ENCODE measurements at places on chromosomes 6 and 20.

DNA sequence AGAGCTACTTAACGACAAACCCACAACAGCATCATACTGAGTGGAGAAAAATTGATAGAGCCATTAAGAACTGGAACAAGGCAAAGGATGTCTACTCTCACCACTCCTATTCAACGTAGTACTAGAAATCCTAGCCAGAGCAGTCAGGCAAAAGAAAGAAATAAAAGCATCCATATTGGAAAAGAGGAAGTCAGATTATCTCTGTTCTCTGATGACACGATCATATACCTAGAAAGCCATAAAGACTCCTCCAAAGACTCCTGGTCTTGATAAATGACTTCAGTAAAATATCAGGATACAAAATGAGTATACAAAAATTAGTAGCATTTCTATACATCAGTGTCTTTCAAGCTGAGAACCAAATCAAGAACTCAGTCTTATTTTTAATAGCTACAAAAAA lies 17.0 kb upstream of the FHL5 start:
- no peak for DNase-seq

- DNase-seq, result no peak
Observed at GRCh38 chr6:23091795-23092194, 522.4 kb downstream of the HDGFL1 start.

DNA sequence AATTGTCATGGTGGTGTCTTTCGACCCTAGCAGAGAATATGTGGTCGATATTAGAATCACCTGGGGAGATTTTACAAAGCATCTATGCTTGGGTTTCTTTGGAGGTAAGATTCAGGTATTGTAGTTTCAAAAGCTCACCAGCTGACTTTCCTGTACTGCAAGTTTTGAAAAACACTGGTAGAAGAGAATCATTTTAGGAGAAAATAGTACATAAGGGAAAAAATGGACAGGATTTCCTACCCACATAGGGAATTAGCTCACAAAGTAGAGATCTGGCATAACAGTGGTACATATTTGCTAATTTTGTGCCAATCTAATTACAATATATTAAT lies 27.4 kb upstream of the ABT1 start:
- no peak for DNase-seq

- DNase-seq, result no peak
Observed at GRCh38 chr20:16197696-16198095, 375.6 kb downstream of the KIF16B start.

DNA sequence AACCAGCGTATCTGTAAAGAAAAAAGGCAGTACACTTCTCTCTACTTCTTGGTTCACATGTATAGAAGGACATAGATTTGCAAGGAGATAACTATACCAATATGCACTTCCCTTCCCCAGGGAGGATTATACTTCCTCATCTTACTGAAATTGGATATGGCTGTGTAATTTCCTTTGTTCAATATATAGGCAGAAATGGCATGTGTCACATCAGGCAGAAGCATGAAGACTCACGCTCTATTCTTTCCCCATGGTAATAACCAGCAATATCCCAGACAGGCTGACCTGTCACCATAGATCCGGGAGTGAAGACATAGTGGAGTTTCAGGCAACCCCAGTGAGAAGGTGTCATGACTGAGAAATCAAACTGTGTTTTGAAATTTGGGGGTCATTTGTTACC lies 518.3 kb downstream of the KIF16B start:
- DNase-seq, result no peak

- DNase-seq, result no peak
Observed at GRCh38 chr6:18495236-18495635, 108.1 kb downstream of the RNF144B start.

- DNase-seq, result no peak
Observed at GRCh38 chr6:96227135-96227534, 211.4 kb downstream of the FUT9 start.

DNA sequence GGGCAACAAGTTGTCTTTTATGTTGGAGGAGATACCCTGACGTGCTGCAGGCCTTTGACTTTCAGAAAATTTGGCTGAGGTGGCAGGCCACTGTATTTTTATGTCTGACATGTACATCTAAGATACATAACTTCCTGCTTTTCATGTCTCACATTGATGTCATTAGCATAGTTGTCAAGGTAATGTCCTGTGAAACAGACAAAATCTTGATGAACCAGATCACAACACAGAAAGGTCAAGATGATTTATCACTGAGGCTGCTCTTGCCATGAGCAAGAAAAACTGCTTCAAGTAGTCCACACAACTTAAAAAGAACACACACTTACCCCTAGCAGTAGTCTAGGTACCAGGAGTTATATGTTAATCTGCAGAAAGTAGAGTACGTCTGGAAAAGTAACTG lies 50.2 kb upstream of the GNRH2 start:
- no peak for DNase-seq

DNA sequence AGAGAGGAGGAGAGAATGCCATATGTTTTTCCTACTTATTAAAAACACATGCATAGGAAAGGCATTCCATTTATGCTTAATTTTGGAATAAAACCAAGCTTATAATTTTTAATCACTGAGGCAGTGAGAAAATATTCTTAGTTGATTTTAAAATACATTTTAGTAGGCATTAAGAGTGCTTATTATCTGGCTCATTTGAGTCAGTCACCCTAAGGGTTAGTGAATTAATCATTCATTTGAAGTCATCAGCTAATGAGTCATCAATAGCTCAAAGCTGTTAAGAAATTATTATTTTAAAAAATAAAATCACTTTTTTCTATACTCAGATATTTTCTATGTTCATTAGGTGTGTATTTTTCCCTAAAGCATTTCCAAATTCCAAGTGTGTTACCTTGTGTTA lies 81.6 kb downstream of the TMEM200A start:
- DNase-seq, result no peak

GRCh38 chr6:133099573-133099972 lies 141.6 kb upstream of the EYA4 start:
- no peak for DNase-seq

DNA sequence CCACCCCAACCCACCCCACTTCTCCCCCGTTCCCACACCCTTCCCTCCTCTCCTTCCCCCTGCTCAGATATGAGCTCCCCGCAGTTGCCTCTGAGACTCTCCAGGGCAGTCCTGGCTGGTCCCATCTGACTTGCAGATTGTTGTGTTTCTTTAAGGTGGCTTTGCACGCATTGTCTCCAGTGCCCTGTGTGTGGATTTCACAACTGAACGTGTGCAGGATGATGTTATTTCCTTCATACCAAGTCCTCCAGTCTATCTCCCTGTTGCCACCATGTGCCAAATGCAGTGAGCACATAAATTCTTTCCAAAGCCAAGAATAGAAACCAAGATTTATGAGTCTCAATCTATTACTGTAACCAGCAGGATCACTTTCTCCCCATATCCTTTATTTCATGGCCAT lies 79.1 kb downstream of the TMEM242 start:
- DNase-seq, result no peak

DNA sequence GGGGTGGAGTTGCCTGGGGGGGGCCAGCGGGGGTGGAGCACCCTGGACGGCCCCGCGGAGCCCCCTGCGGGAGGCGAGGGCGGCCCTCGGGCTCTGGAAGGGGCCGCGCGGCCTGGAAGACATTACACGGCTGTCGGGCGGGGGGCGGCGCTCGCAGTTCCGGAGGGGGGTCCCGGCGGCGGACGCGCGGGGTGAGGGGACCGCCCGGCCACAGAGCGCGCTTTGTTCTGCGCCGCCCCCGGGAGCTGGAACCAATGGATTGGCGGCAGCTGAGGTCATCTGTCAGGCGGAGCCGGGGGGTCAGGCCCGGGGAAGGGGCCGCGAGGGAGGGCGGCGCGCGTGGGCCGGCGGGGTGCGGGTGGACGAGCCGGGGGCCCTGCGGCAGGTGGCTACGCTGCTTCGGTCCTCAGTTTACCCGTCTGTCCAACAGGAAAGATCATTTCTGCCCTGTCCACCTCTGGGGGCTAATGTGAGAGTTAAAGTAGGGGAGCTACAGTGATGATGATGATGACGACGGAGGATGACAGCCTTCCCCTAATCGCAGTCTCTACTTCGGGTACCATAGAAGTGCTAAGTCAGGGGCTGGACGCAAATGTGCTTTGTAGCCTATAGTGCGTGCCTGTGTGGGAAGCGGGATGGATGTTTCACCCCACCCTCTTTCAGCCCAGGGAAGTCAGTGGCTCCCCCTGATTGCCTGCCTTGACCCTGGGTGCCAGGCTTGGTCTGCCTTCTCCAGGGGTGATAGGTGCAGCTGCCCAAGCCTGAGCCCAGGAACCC lies 10.4 kb downstream of the SRXN1 start:
- peak; percentile 40 for DNase-seq

DNA sequence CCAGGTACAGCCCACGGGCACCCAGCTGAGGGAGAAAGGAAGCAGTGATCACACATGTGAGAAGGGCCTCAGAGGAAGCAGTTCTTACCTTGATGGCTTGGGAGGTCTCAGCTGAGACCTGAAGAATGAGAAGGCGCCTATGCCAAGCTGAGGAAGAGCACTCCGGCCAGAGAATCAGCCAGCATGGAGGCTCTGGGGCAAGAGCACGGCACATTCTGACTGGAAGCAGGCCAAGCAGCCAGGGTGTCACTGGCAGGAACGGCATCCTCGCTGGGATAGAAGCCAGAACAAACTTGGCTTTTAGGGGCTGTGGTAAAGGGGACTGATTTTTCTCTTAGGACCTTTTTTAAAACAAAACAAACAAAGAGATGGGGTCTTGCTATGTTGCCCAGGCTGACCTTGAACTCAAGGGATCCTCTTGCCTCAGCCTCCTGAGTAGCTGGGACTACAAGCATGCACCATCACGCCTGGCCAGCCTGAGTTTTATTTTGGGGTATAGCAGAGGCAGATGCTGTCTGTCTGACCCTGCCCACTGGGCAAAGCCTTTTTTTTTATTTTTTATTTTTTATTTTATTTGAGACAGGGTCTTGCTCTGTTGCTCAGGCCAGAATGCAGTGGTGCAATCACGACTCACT lies 17.6 kb downstream of the GHRH start:
- DNase-seq, result no peak

DNA sequence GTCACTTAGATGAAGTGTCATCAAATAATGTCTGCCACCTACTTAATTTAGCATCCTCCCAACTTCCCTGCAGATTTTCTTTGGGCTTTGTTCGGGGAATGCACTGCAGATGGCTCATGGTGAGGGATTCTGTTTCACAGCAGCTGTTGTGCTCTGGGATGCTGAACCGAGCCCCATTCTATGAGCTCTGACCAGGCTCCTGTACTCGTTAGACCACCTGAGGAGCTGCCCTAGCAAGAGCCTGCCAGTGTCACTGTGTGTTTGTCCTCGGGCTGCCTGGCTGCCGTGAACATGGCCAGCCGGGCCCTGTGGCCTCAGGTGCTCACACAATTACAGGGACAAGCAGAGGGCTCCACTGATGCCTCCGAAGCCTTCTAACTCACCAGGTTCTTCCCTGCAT lies 238.8 kb upstream of the ECI2 start:
- DNase-seq, result no peak

DNA sequence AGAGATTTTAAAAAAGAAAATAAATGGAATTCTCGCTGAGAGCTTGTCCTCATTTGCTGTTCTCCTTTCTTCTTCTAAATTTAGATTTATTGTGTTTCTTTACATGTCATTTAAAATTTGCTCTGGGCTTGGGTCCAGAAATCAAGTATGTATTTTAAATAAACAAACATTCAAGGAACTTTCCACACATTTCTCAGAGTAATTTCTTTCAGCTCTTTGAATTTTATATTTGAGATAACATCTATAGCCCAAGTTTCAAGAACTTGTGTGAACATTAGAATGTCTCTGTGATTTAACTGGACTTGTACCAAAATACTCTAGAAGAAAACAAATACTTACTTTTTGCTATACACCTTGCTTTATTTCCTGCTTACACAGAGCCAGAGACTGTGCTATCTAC lies 192.3 kb downstream of the TMEM200A start:
- no peak for DNase-seq

DNA sequence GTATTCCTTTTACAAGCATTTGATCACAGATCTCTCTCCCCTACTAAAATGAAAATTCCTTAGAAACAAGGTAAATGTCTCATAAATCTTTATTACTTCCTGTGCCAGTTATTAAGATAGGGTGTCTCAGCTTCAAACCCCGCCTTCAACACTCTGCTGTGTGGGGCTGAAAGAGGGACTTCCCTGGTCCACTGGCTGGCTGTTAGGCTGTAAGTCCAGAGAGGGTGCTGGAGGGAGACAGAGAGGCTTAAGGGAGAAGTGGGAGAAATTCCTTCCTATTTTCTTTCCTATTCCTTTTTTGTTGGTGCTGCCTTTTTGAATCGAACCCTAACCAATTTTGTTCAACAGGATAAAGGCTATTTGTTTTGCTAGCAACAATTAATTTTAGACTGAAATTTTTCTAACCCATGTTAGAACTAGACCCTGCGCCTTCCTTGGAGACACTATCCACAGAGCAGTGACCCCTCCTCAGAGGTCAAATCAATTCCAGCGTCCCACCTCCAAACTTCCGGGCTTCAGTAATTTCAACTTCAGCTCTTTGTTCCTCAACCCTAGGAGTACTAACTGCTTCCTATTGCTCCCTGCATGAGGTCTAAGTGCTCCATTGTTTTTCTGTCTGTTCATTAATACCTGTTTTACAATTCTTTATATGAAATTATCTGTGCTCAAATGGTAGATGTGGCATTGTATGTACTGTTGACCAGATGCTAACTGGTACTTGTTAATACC lies 207.5 kb upstream of the OPRM1 start:
- no peak for DNase-seq

GRCh38 chr6:31660381-31661261 lies at the start of gene C6orf47:
C6orf47 (minus strand) TSS chr6:31660778; CDS start chr6:31659947, 831 bp downstream.
- peak; percentile 88 for DNase-seq

- DNase-seq, result no peak
Observed at GRCh38 chr6:67666177-67666964, 968.7 kb upstream of the ADGRB3 start.

DNA sequence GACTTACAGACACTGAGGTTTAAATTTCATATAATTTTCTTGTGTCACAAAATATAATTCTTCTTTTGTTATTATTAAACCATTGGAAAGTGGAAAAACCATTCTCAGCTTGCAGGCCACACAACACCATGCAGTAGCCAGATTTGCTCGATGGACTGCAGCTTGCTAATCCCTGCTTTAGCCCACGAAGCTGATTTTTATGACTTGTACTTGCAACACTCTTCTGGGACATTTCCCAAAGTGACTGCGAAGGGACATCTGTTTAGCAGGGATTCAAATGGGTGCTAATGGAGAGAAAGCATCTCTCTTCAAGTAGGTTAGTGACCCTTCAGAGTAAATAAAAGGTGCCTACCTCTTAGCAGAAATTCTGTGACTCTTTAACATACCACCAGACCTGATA lies 304.6 kb upstream of the ZFP64 start:
- no peak for DNase-seq

- DNase-seq, result no peak
Observed at GRCh38 chr6:169577974-169578373, 123.9 kb downstream of the WDR27 start.

DNA sequence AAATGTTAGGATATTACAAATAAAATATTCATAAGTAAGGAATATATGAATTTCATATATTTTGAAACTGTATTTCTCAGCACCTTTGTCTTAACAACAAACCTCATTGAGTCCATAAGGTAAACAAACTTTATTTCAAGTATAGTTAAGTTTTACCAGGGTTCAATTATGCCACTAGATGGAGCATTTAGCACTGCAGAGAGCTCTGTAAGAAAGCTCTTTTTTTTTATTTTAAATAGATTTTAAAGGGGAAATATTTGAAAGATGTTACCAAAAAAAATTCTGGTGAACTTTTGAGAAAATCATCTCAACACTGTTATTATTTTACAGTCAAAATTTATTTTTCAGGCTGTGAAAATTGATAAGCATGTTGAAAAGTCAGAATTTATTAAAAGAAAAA lies 955.2 kb upstream of the EYS start:
- DNase-seq, result no peak

Data from GM20000 (cell line).